NCI-H446 (cell line): ENCODE measurements at places on chromosomes 13 and 19.

GRCh38 chr13:74129500-74130191, 4.6 kb downstream of the KLF12 start:
- no peak for DNase-seq

- no peak for DNase-seq
Observed at GRCh38 chr19:44374789-44375188, 18.3 kb upstream of the ZNF112 start.

DNA sequence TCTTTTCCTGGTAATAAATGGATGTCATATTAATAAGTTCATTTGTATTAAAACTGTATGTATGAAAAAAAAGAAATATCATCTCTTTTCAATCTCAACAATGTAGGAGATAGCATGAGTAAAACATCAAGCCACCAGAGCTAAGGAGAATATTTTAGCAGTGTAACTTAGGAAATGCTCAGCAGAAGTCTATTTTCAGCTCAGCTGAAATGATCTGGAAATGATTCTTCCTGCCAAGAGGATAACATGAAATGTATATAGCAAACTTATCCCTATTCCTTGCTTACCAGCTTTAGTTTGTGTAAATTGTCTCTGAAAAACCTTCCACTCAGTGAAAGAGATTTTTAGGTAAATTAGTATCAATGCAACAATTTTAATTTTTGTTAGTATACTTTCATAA, 1194.4 kb downstream of the SLITRK1 start:
- no peak for DNase-seq

GRCh38 chr19:47438793-47439220, 19.5 kb upstream of the MEIS3 start:
- no peak for DNase-seq

DNA sequence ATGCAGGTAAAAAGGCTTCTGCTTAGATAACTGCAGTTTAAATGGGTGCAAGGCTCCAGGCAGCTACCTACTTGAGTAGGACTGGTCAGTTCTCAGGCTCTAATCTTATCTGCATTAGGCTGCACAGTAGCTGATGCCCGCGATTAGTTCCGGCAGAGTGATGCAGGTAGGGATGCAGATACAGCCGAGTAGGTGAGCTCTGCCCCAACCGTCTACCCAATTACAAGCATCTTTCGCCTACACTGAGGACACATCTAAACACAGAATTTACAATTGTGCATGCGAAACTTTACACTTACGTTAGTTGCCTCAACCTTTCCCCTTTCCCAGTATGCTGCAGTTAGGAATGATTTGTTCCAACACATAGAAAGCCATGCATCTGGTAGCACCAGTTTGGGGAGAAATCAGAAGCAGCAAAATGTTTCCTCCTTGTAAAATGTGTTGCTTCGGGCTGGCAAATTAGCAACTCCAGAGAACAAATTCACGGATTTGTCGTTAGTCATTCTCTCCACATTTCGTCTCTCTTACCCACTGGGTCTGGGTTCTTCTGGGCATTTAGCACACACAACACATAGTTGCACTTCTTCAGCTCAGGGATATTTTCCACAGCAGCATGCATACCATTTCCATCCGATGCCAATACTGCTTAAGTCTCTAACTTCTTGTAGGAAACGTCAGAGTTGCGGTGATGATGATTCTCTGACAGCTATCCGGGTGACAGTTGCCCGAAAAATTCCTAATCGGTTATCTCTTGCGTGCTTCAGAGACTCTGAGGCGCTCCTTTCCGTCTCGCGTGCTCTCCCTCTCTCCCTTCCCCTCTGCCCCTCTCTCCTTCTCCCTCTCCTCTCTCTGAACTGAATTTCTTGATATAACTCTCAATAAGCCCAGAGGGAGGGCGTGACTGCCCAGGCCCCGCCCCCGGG, at the start of gene PCDH9:
Gene PCDH9, minus strand, starts transcription at position 856 of the 923 bp plus-strand sequence. CDS start 1,896 bp downstream, outside the sequence.
- DNase-seq, result no peak

DNA sequence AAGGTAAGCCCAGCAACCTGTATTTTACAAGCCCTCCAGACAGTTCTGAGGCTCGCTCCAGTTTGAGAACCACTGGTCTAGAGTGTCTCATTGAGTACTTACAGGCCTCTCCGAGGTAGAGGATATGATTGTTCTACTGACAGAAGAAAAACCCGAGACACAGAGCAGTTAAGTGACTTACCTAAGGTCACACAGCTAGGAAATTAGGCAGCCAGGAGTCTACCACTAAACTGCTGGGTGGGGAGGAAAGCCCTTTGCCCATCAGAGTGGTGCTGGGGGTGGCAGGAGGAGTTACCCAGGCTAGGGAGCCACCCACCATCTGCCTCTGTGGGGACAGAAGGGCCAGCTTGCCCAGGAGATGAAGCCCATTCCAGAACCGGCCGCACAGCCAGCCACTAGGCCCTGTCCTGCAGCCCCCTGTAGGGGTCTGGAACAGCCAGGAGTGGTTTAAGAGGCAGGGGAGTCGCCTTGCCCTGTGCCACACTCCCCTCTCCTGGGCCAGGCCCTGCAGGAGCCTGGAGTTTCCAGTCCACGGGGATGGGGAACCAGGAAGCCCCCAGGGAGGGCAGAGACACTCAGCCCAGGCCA, 703 bp downstream of the RASGRP4 start:
- DNase-seq, result no peak

DNA sequence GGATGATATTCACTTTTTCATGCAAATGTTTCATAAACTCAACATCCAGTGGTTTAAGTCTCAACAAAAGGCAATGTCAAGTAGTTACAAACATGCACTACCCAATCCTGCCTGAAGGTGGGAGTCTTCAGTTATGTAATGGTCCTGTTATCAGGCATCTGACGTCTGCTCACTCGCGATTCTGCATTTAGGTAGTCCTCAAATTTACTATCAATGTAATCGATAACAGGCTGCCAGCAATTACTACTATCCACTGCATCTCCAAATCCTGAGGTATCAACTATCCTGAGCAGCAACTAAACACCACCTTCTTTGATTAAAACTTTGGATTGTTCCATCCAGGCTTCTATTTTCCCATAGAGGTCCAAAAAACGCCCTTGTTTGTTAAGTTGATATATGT, 51.2 kb downstream of the NLRP12 start:
- DNase-seq, result peak; percentile 8
